Fibroblast of upper back skin (primary cell): ENCODE measurements at places on chromosomes 3 and 15.
A peak's percentile ranks its signal among the peaks of the same experiment; 100 is the strongest.

GRCh38 chr15:31367730-31368344 lies 41.2 kb downstream of the KLF13 start:
- no peak for DNase-seq

GRCh38 chr15:29162411-29162810 lies 107.2 kb downstream of the NSMCE3 start:
- DNase-seq: no peak

GRCh38 chr3:196737655-196738054 lies 2.0 kb upstream of the PAK2 start:
- DNase-seq: no peak

DNA sequence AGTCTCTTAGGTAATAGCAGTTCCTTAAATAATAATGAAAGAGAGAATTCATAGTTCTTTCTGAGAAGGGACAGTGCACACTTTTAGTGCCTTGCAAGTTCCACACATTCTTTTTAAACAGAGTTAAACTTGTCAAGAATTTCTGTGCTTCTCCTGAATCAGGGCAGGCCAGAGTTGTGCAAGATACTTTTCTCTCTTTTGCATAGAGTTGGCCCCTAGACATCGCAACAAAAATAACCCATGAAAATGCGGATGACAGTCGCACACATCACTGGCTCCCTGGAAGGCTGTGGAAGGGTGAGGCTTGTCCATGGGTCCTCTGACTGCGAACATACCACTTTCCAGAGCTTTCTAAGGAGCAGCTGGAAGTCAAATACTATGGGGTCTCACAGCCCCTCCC lies 40.1 kb downstream of the FBLN2 start:
- DNase-seq: no peak

DNA sequence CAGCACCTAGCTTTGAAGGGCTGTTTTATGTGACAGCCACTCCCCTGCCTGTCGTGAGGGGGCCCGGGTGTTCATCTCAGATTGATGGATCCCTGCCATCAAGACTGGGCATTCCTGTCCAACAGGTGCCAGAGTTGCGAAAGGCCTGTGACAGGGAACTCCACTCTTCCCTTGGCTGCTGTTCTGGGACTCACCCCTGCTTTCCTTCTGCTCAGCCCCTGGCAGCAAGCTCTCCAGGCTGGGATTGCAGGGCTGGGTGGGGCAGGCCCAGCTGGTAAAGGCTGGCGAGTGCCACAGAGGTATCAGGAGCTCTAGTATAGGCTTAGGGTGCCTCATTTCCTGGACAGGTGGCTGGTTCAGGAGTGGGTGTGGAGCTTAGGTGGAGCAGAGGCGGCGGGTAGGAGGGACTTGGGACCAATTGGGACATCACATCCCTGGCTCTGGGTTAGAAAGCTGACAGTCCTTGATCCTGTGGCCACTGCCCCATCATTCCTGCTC lies at the start of gene PLA2G4B:
Gene PLA2G4B, plus strand, starts transcription at position 448 of the 498 bp plus-strand sequence. CDS start 67 bp downstream, outside the sequence.
- DNase-seq: no peak

DNA sequence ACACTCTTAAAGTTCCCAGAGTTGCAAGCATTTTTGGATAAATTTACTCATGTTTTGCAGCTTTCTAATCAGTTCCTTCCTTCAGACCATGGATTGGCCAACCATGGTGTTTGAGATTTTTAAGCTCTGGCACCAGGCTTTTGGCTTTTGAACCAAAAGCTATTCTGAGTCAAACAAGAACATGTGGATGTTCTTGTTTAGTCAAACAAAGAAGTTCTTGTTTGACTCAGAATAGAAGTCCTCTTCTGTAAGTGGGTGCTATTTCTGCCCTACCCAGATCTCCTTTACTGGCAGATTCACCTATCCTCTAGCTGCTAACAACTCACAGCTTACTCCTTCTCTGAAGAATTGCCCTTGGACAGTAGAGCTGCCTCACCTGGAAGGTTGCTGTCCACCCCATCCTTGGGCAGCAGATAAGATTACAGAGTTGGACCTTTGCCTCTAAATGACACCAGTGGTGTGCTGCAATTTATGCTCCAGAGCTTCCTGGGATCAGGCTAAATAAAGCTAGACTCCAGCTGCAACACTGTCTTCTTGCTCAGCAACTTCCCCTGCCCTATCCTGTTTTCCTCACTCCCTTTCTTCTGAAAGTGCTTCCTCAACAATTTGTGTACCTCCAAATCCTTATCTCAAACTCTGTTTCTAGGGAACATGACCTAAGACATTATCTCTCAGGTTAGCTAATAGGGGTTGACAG lies 65.6 kb downstream of the COL6A6 start:
- DNase-seq: no peak

GRCh38 chr15:97791824-97792792 lies 168.4 kb upstream of the ARRDC4 start:
- no peak for DNase-seq

DNA sequence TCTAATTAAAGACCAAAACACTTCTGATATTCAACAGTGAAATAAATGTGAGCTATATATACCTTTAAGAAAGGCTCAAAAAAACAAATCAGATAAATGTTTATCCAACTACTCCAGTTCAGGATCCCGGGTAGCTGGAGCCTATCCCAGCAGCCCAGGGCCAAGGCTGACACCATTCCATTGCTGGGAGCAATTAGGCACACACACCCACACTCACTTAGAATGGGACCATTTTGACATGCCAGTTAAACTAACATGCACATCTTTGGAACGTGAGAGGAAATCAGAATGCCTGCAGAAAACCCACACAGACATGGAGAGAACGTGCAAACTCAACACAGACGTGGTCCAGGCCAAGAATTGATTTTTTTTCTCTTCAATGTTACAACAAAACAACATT lies 30.0 kb upstream of the PLSCR4 start:
- peak; percentile 58 for DNase-seq

- peak; percentile 36 for DNase-seq
Measured at GRCh38 chr3:148205977-148206376, 491.7 kb upstream of the AGTR1 start.

DNA sequence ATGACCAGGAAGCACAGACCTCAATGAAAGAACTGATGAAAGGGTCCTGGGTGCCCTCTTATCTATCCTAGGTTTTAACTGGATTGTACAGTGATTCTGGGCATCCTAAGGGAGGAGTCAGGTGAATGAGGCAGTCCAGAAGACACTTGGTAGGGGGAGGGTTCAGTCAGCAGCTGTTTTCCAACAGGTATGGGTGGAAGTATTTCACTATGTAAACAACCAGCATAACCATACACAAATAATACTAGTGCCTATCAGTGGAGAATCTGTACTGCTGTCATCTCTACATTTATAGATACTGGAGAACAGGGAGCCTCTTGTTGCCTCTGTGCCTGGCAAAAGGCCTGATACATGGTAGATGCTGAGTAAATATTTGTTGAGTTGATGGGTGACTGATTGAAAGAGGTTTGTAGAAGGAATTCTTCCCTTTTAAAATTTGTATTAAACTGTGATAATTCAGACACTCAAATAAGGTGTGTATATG lies 328.5 kb downstream of the RBMS3 start:
- no peak for DNase-seq

DNA sequence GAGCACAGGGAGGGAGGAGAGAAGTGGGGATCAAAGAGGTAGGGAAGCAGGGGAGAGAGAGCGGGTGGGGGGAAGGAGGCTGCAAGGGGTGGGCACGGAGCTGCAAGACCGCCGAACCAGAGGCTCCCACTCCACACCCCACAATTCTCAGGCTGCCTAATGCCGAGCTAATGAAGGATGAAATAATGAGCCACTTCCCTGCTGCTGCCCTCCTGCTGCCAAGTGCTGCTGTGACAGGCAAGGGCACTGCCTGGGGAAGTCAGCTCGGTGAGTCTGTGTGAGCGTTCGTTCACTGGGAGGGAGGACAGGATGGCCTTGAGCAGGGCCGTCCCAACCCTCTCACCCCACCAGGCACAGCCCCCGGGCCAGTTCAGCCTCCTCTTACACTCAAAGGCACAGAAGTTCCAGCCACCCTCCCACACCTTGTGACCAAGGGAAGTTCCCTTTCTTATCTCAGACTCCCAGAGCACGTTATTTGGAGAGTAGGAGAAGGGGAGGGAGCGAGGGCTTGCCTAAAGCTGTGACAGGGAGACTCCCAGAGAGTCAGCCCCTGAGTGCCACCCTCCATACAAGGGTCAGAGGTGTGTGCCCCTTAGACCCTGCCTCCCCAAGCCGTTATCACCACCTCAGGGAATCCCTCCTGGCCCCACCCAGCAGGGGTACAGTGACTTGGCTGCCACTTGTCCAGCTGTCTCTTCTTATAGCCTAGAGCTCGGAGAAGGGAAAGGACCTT lies 12.4 kb downstream of the GLYCTK start:
- DNase-seq: no peak

DNA sequence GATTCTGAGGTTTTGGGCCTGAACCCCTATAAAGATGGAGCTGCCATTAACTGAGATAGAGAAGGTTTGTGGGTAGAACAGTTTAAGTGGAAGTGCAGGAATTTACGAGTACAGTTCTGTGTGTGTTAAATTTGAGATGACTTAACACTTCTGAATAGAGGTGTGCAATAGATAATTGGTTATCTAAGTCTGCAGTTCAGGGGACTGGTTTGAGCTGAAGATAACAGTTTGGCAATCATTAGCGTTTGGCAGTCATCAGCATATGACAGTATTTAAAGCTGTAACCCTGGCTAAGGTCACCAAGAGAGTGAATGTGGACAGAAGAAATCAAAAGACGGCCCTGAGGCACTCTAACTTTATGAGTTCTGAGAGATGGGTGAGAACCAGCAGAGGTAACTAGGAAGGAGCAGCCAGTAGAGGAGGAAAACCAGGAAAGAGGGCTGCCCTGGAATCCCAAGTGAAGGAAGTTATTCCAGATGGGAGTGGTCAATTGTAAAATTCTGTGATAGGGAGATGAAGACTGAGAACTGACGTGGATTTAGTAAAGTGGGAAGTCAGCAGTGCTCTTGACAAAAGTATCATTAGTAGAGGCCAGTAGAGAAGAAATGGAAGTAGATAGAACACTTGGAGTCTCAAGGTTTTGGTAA lies 8.1 kb downstream of the MYNN start:
- no peak for DNase-seq

DNA sequence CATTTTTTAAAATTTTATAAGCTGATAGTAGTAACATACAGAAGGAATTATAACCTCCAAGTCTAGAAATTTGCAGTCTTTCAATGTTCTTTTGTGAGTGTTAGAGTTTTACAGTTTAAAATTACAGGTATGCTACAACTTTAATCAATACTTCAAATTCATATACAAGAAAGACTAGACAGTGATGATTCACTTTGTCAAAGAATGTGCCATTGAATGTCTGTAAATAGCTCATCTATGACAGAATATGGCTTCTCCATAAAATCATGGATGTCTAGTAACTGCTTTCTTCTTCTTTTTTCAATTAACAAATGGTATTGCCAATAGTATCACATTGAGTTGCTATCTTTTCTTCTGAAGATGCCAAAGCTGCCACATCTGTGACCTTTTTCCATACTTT lies 4.1 kb upstream of the TSC22D2 start:
- DNase-seq: no peak

DNA sequence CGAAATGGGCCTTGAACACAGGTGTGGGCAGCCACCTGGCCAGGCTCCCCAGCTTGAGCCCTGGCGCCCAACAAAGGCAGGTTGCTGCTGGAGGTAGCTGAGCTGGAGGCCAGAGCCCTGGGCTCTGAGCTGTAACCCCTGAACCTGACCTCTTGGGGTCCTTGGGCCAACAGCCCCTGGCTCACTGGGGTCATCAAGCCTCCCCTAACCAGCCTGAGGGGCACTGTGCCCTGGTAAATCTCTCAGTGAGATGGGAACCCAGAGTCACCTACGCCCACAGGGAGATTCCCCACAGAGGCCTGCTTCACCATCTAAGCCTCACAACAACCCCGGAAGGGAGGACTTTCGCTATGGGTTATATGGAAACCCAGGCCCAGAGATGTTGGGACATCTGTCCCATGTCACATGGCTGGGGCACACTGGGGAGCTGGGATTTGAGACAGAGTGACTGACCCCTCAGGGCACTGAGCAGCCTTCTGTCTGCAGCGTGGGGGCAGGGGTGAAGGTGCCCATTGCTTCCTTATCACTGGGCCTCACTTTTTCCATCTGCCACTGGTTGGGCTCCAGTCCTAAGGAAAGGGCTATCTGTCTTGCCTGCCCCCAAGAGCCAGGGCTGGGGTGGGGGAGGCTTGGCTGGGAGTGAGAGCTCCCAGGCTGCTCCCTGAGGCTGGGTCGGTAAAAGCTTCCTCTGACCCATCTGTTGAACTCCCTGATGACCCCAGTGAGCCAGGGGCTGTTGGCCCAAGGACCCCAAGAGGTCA lies 59.1 kb downstream of the IQSEC1 start:
- no peak for DNase-seq

DNA sequence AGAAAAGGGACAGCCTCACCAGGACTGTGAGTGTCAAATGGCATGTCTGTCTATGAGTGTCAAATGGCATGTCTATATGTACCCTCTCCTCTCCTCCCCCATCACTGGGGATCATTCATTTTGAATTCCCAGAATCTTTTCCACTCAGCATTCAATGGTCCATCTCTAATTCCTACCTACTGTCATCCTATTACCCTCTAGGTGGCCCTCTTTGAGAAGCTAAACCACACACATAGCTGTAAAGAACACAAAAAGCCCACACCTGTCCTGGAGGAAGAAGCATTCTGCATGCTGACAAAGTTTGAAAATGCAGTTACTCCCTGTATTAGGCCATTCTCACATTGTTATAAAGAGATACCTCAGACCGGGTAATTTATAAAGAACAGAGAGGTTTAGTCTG lies 46.2 kb upstream of the PYDC2 start:
- DNase-seq: no peak
